Spinal cord (tissue), 10 donors: ENCODE measurements at places on chromosomes 16 and 17. TPM values are rescaled to one million over a fixed set of nuclear protein-coding genes. Genes with fewer than 3 reads are reported as not detected.

DNA sequence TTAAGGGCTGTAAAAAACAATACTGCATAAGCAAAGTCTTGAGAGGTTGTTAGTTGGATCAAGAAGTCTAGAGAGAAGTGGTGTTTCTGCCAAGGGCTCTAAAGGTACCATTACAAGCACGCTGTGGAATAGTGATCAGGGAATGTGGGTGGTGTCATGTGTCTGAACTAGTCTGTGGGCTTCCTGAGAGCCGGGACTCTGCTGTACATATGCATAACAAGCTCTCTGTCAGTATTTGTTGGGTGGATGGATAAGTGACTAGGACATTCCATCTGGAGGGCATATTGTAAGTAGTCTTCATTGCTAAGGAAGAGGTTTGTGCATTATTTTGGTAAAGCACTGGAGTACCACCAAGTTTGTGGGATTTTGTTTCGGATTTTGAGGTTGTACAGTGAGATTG, 209.5 kb downstream of the LGALS9B start:
- DNase-seq = no peak

Gene PHOSPHO1
- 2.7 TPM for polyA plus RNA-seq

- DNase-seq = no peak
Measured at GRCh38 chr16:54286366-54287130, at the start of gene IRX3. IRX3 (minus strand) TSS chr16:54286787; CDS start chr16:54286050, 737 bp downstream.

DNA sequence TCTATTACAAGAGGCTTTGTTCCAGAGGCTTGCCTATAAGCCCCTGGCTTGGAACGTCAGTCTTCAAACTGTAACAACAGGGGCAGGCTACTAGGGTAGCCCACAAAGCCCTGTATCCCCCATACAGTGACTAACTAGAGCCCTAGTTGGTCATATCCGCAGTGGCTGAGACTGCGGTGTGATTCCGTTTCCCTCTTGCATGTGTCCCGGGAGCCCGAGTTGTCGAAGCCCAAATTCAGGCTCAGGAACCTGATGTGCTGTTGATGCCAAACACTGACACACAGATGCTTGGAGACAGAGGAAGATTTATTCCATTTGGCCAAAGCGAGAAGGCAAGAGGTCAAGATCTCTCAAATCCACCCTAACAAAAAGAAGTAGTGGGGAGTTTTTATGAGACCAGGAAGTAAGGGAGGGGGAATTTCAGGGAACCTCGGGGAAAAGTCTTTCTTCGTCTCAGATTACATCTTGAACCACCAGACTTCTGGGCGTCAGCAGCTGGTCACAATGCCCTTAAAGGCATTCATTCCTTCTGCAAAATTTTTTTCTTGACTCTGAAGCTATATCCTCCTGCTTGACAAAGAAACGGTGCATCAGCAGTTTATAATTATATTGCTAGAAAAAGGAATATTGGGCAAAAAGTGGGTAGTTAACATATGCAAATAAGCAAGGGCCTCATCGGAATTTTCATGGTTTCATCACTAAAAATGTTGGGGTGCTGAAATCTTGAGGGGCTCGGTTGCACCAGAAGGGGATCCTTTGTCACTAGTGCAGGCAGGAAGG, 879 bp downstream of the SLFN5 start:
- no peak for DNase-seq

DNA sequence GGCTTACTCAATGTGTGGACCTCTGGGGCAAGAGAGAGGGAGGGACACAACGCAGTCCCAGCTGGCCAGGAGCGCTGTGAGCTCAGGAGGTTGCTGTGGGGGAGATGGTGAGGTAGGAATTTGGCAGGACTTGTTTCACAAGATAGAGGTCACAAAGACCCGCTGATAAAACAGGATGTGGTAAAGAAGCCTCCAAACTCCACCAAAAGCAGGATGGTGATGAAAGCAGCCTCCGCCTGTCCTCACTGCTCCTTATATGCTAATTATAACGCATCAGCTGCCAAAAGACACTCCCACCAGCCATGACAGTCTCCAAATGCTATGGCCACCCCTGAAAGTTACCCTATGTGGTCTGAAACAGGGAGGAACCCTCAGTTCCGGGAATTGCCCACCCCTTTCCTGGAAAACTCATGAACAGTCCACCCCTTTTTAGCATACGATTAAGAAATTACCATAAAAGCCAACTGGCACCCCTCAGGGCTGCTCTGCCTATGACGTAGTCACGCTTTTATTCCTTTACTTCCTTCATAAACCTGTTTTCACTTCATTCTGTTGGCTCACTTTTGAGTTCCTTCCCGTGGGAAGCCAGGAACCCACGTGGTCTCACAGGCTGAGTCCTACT, 5.3 kb upstream of the EIF4A3 start:
- DNase-seq = no peak

Gene IGF2BP1
- polyA plus RNA-seq = 6.6 TPM

Gene CIBAR2
- 3.6 TPM for polyA plus RNA-seq

Gene TUBG2
- 62.2 TPM for polyA plus RNA-seq

Gene UBALD1
- polyA plus RNA-seq = 40.3 TPM

Gene ZNRF1
- polyA plus RNA-seq = 89.5 TPM

Gene ITPRIPL2
- 8.0 TPM for polyA plus RNA-seq

DNA sequence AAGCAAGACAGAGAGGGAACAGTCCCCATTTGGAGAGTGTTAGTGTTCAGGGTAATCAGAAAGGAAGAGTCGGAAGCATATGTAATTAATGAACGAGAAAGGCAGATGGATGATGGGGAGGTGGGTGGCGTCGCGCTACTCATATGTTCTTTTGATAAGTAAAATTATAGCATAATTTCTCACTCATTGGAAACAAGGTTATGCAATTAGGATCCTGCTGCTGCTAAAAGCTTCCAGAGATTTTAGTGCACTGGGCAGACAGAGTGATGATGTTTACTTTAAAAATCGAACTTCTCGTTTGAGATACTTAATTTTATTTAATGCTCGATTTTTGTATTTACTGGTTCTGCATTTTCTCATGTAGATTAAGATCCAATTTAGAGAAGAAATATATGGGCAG, 96.2 kb downstream of the PRKCA start:
- no peak for DNase-seq

GRCh38 chr17:47914306-47914948, 18.4 kb downstream of the SP2 start:
- DNase-seq = no peak

Gene ZBTB4
- polyA plus RNA-seq = 59.6 TPM

DNA sequence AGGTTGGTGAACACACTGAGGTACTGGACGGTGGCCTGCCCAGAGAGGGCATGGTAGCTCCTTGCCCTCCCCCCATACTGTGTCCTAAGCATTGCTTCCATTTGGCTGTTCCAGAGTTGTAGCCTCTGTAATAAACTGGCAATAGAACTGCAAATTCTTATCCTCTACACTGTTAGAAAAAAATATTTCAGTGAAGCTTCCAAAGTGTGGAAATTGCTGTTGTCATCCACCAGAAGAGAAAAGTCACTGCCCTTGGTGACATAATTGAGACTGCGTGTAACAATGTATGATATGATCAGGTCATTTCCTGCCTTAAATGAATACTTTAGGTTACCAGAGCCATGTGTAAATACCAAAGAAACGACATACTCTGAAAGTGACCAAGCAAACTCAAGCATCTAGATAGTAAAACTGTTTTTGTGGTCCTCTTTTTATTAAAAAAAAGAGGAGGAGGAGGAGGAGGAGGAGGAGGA, 65.9 kb downstream of the CEP95 start:
- no peak for DNase-seq

- DNase-seq = no peak
Measured at GRCh38 chr17:62631936-62632924, 4.8 kb downstream of the MRC2 start.

Gene MPP3
- 41.5 TPM for polyA plus RNA-seq

DNA sequence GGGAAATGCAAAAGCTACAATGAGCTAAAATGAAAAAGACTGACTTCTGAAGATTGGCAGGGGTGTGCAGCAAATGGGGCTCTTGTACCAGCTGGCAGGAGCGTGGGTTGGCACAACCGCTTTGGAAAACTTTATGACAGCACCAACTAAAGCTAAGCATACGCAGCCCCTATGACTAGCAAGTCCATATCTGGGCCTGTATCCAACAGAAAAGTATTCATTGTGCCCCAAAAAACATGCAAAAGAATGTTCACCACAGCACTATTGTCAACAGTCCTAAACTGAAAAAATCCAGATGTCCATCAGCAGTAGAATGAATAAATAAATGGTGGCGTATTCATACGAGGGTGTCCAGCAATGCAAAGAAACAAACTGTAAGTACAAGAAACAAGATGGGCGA, 22.6 kb upstream of the ITGA3 start:
- DNase-seq = no peak

Gene SREBF1
- polyA plus RNA-seq = 60.8 TPM
